A549 treated with AZD2906 at 1 μM for 4 hours (cell line): ENCODE measurements at places on chromosomes 2 and 18. TPM values are rescaled to one million over a fixed set of nuclear protein-coding genes. Genes with fewer than 3 reads are reported as not detected.

MAL gene
- total RNA-seq, result 0.14 to 0.34 TPM (median 0.25 TPM) in 5 replicates

DES gene
- total RNA-seq, result 0.14 to 0.69 TPM (median 0.27 TPM) in 5 replicates

EMX1 gene
- total RNA-seq, result 0.14 to 0.20 TPM (median 0.18 TPM) in 4 of 5 replicates, not detected in the other

LYG1 gene
- total RNA-seq, result 1.0 to 2.2 TPM (median 1.7 TPM) in 5 replicates

ATP5F1A gene
- 302 to 341 TPM (median 312 TPM) in 5 replicates for total RNA-seq

KIF5C gene
- 0.21 to 0.50 TPM (median 0.28 TPM) in 5 replicates for total RNA-seq

THOC1 gene
- total RNA-seq, result 15.9 to 19.4 TPM (median 17.9 TPM) in 5 replicates

TMEM247 gene
- total RNA-seq, result not detected in 5 replicates

SGO2 gene
- total RNA-seq, result 10.8 to 14.6 TPM (median 12.1 TPM) in 5 replicates

IL18R1 gene
- 1.0 to 1.4 TPM (median 1.4 TPM) in 5 replicates for total RNA-seq

XIRP2 gene
- not detected in 5 replicates for total RNA-seq

ATP6V1C2 gene
- 0.12 to 0.29 TPM (median 0.23 TPM) in 5 replicates for total RNA-seq

UGT1A10 gene
- 0.03 to 0.14 TPM (median 0.08 TPM) in 4 of 5 replicates, not detected in the other for total RNA-seq

TTN gene
- under 0.01 to 0.05 TPM (median 0.01 TPM) in 5 replicates for total RNA-seq

SPP2 gene
- not detected in 5 replicates for total RNA-seq

SCN7A gene
- total RNA-seq, result not detected in 5 replicates

NT5DC4 gene
- 0.06 to 0.94 TPM in 2 of 5 replicates, not detected in the others for total RNA-seq

EGR4 gene
- 0.19 to 0.32 TPM (median 0.25 TPM) in 5 replicates for total RNA-seq

ARHGAP28 gene
- total RNA-seq, result 0.09 to 0.17 TPM (median 0.13 TPM) in 4 of 5 replicates, not detected in the other

PLEKHA3 gene
- 10.1 to 17.1 TPM (median 15.1 TPM) in 5 replicates for total RNA-seq

TUBA4B gene
- total RNA-seq, result 0.10 to 0.32 TPM (median 0.12 TPM) in 5 replicates

BCL11A gene
- 0.01 to 0.11 TPM (median 0.09 TPM) in 5 replicates for total RNA-seq

PJVK gene
- 1.1 to 1.6 TPM (median 1.4 TPM) in 5 replicates for total RNA-seq

CNGA3 gene
- 0.02 to 0.11 TPM (median 0.03 TPM) in 4 of 5 replicates, not detected in the other for total RNA-seq

CD207 gene
- not detected in 5 replicates for total RNA-seq

LIMS1 gene
- total RNA-seq, result 45.2 to 67.4 TPM (median 59.9 TPM) in 5 replicates

PXDN gene
- total RNA-seq, result 11.5 to 17.4 TPM (median 15.5 TPM) in 5 replicates

PER2 gene
- total RNA-seq, result 5.3 to 7.9 TPM (median 6.5 TPM) in 5 replicates

EVX2 gene
- total RNA-seq, result 0.01 TPM in 1 of 5 replicates, not detected in the others

LHCGR gene
- total RNA-seq, result not detected in 5 replicates

TMEM37 gene
- total RNA-seq, result 2.1 to 2.8 TPM (median 2.6 TPM) in 5 replicates

CTIF gene
- total RNA-seq, result 11.2 to 16.5 TPM (median 15.0 TPM) in 5 replicates

OTX1 gene
- 3.5 to 4.6 TPM (median 3.7 TPM) in 5 replicates for total RNA-seq

APCDD1 gene
- 0.02 to 0.17 TPM (median 0.07 TPM) in 4 of 5 replicates, not detected in the other for total RNA-seq

TWIST2 gene
- total RNA-seq, result 8.5 to 16.9 TPM (median 14.4 TPM) in 5 replicates
